ENCODE measurements at places on chromosomes 6 and 20.
A peak's percentile ranks its signal among the peaks of the same experiment; 100 is the strongest.

DNA sequence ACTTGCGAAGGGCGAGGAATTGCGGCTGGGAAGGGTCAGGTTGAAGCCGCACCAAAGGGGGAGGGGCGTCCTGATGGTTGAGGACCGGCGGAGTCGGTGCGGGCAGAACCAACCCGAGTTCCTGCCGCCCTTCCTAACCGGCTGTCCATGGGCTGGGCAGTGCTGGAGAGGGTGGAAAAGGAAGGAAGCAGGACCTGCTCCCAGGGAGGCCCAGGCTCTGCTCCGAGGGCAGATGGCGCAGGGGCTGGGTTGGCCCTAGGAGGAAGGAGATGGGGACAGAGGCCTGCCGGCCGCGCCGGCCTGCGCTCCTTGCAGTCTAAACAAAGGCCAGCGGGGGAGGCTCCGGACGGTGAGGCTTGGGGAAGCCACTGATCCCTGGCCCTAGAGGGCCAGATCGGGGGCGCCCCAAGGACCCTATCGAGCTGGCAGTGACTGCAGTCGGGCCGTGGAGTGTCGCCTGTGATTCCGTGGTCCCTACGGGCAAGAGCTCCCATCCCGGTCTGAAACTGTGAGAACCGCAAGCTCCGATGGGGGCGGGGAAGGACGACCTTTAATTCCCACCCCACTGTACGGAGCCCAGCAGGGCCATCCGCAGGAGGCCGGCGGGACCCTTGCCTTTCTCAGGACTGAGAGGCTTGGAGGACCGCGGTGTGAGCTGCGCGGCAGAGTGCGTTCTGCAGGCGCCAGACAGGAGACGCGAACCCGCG is 39.4 kb downstream of the YTHDF1 start:
- no peak for DNase-seq

GRCh38 chr6:81148751-81149150 is 603.7 kb downstream of the TENT5A start:
- DNase-seq: no peak

DNA sequence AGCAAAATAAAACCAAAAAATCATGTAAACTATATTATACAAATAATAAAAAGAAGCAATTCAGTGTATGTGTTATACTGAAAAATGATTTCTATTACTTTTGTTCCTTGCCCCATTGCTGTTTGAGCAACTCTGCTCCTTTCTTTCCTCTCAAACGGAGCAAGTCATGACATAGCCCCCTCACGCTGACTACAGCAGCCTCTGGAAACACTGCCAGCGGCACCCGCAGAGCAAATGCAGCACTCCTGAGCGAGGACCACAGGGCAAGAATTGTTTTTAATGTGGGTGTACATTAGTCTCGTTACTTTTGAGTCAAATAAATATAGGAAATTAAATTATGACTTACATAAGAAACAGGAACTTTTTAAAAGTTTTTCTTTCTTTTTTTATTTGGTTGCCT is 350.1 kb upstream of the HSF2 start:
- DNase-seq: peak; percentile 44

GRCh38 chr6:141587482-141588266 is 545.1 kb upstream of the GJE1 start:
- DNase-seq: peak; percentile 11

DNA sequence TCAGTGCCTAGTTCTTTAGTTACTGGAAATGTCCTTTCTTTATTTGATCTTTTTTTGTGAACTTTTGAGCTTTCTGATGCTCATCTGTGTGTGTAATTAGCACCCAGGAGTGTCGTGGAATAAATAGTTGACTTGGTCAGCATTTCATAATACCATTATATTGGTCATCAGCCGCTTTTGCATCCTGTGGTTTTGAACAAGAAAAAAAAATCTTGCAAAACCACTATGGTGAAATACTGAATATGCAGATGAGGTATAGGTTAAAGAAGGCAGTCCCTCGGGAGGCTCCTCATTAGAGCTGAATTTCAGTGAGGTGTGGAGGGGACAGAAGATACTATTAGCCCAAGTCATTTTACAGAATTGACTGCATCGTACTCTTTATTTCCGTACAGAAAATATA is 90.1 kb downstream of the FOXO3 start:
- peak; percentile 89 for DNase-seq

- DNase-seq: peak; percentile 30
These were observed 25.4 kb upstream of the IYD start for GRCh38 chr6:150343434-150343833.

DNA sequence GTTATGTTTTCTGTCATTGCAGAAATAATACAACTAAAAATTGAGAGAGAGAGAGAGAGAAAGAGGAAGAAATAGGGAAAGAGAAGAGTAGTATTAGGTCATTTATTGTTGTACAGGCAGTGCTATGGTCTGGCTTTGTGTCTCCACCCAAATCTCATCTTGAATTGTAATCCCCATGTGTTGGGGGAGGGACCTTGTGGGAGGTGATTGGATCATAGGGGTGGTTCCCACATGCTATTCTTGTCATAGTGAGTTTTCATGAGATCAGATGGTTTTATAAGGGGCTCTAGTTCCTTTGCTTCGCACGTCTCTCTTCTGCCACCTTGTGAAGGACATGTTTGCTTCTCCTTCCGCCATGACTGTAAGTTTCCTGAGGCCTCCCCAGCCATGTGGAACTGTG is 677.4 kb upstream of the CHD6 start:
- DNase-seq: no peak
